ENCODE measurements at places on chromosomes 7 and 10. TPM values are rescaled to one million over a fixed set of nuclear protein-coding genes. Genes with fewer than 3 reads are reported as not detected.

- DNase-seq, result no peak
Observed at GRCh38 chr10:21020545-21020944, 123.4 kb upstream of the NEBL start.

GRCh38 chr10:76161301-76161582, 729.8 kb downstream of the LRMDA start:
- no peak for DNase-seq

GRCh38 chr7:92685136-92686042, 95.2 kb upstream of the FAM133B start:
- no peak for DNase-seq

DNA sequence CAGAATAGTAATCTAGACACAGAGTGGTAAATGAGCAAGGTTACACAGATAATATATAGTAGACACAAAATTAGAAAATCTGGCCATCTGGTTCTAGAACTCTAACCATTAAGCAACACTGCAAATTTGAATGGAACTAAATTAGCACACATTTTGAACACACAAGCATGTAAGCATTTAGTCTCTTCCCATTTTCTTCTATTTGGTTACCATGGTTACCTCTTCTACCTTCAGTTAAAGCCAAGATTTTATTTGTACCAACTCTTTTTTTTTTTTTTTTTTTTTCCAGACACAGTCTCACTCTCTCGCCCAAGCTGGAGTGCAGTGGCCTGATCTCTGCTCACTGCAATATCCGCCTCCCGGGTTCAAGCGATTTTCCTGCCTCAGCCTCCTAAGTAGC, 790.5 kb downstream of the MAGI2 start:
- no peak for DNase-seq

DNA sequence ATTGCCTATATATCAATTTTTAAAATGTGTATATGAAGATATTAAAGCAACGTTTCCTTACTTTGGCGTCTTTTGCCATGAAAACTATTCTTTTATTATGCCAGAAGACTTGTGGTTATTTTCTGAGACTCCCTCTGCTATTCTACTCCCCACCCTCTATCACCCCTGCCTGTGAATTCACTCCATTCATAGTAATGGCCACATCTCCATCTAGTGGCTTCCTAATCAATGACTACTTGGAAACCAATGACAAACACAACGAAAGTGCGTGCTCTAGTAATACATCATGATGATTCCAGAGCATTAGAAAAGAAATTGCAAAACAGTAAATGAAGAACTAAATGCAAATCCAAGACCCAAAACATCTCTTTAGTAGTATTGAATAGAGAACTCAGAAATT, 186.7 kb upstream of the HGF start:
- no peak for DNase-seq

GRCh38 chr10:100890673-100891317, 22.0 kb upstream of the SLF2 start:
- no peak for DNase-seq

DNA sequence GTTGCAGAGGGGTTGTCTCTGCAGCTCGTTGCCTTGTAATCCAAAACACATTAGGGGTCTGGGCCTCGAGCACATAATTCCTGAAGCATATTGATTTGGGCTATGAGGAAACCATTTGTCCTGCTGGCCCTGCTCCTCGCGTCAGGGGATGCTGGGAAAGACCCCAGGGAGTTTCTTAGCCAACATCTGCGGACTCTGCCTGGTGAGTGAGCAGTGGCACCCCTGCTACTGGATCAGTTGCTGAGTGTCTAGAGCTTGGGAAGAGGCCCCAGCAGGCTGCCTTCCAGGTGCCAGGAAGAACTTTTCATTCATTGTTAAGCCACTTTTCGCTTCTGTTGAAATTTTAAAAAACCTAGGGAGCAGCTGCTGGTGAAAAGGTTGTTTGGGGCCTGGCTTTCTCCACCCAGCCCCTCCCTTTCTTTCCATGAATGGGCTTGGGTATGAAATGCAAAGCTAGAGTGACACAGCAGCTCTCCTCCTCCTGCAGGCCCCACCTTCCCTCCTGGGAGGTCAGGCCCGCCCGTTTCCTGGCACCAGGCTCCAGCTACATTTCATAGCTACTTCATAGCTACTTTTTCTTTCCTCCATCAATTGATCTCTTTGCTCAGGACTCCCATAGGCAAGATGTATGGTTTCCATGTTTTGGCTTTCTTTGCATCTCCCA, 26.8 kb downstream of the TACR2 start:
- no peak for DNase-seq

GRCh38 chr7:74343281-74344131, 54.3 kb downstream of the CLIP2 start:
- no peak for DNase-seq

DNA sequence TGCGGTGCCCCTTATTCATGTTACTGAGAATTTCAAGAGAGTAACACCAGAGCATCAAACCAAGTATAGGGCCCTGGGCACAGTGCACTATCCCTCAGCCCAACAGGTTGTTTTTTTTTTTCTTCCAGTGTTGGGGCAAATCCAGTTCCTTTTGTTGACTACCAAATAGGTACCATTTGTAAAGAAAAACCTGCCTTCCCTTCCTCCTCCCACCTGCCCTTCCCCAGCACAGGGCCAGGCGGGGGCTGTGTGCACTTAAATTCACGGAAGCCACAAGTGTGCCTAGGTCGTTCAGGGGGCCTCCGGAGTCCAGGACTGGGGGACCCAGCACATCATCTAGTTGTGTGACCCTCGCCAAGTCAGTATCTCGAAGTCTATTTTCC, 595 bp upstream of the SFXN4 start:
- DNase-seq, result no peak

DNA sequence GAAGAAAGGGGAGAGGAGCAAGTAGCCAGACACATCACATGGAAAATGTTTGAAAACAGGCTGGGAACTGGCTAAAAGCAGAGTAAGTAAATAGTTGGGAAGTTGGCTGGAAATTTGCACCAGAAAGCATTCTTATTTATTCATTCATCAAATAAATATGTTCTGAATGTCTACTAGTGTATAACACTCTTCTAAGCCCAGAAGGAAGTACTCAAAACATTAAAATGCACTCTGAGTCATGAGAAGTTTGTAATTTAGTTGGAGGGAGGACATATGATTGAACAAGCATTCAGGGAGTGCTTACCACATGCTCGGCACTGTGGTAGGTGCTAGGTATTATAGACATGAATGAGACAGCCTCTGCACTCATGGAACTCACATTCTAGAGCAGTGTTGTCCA, 37.0 kb upstream of the CNNM1 start:
- no peak for DNase-seq

- DNase-seq, result peak; percentile 79
Observed at GRCh38 chr7:156764016-156764669, 123.6 kb downstream of the RNF32 start.

DNA sequence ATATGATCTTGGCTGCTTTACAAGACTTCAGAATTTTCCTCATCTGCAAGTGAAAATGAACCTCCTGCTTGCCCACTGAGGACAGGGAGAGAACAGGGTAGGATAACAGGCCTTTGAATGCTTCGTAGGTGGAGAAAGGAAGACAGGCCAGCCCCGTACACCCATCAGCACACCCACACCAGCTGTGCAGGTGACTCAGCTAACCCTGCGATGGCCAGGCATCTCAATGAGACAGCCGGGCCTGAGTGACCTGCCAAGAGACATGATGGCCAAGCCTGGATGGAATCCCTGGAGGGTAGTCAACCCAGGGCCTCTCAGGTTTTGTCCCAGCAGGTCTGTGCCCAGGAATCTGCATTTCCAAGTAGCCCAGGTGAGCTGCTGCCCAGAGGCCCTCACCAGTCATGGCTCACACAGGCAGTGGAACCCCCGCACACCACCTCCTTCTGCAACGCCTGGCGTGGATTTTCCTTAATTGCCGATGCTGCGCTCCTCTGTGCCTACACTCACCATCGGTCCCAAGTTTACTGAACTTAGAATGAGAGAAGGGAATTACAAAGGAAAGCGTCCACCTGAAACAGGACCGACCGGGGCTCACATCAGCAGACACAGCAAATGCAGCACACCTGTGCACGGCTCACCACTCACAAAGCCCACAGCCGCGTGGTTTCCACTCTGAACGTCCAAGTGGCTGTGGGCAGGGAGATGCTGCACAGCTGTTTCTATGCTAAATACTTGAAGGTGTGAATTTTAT, 163.7 kb downstream of the DIP2C start:
- DNase-seq, result peak; percentile 50

DNA sequence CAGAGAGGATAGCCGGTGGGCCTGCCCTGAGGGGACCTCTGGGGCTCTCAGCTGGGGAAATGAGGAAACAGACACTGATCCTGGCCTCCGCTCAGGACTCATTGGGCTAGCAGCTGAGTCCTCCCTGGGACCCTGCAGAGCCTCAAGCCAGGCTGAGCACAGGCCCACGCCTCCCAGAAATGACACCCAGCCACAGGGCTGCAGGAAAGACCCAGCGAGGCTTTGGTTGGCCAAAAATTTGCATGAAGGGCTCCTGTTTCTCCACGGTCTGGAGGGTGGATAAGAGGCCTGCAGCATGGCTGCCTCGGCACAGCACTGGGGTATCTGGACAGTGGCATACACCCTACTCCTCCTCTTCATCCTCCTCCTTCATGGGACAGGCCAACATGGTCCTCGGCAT, 60.4 kb downstream of the ZNF33B start:
- no peak for DNase-seq

- DNase-seq, result peak; percentile 64
Observed at GRCh38 chr10:127527891-127528290, 21.2 kb upstream of the NPS start.

DNA sequence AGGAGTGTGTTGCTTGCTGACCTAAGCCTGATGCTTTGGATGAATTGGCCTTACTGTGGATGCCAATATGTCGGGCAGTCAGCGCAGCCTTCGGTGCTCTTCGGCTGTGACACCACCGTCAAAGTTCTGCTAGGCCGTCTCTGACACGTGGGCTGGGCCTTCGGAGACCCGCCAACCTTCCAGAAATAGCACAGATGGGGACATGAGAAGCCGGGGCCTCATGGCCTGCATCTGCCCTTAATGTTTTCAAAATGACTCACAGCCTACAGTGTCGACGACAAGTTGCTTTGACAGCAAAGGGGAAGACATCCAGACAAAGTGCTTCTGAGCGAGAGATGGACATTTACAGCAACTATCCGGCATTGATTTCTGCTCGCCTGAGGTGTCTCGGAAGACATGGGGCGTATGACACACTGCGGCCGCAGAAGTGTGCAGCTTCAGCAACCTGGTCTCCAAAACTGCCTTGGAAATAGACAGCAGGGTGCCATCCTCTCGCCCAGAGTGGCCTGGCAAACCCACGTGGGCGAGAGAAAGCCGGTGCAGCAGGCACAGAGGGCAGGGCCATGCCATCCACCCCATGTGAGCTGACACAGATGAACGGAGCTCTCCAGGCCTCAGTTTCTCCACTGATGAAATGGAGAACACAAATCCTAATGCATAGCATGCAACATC, 94.0 kb upstream of the PPP2R2D start:
- peak; percentile 24 for DNase-seq

DNA sequence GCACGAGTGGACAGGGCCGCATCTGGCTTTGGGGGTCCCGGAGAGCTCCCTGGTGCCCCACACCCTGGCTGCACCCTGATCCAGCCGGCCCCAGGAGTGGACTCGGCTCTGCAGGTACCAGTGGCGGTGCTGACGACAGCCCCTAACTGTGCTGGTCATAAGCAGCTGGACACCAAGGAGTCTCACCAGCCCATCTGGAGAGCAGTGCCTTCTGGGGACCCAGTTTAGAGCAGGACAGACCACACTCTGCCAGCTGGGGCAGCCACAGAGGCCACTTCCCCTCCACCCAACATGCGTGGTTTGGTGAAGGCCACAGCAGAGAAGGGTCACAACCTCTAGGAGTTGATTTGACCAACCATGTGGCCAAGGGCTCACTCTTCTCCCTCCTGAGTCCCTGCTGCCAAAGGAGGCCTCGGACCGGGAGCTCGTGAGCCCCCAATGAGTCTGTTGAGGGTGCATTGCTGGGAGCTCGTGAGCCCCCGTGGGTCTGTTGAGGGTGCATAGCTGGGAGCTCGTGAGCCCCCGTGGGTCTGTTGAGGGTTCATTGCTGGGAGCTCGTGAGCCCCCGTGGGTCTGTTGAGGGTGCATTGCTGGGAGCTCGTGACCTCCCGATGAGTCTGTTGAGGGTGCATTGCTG, 16.0 kb upstream of the INPP5A start:
- DNase-seq, result no peak

GRCh38 chr7:68414631-68415425, 1183.4 kb upstream of the AUTS2 start:
- DNase-seq, result no peak

DNA sequence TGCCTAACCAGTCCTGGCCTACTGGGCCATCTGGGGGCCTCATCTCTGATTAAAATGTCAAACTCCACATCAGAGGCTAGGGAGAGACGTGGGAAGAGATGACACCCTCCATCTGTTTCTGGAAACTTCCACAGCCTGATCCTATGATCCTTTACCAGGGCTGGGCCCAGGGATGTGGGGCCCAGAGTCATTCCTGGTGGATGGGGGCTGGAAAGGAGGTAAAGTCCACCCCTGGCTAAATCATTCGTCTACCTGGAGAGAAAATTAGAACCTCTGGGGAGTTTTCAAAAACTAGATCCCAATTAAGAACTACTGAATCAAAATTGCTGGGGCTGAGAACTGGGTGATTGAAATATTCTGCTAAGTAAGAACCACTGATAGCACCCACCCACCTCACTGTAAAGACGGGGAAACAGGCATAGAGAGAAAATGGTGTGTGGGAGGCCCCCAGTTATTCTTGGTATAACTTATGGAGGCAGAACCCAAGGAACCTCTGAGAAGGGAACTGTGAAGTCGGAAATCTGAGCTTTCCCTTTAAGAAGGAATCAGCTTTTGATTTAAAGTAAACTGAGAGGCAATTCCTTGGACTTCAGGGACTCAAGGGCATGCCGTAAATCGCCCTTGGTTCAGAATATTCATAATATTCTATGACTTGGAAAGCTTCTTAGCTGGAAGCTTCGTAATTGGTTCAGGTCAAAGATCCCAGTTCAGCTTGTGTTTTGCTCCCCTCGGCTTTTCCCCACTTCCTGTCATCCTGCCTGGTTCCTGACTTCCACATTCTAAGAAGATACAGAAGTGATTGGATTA, 53.1 kb downstream of the PRKAG2 start:
- DNase-seq, result no peak

- no peak for DNase-seq
Observed at GRCh38 chr10:110885932-110886674, 14.4 kb downstream of the PDCD4 start.

GRCh38 chr7:156055206-156055822, 243.1 kb upstream of the SHH start:
- no peak for DNase-seq

- DNase-seq, result no peak
Observed at GRCh38 chr7:133540096-133540860, 287.4 kb downstream of the EXOC4 start.

The IDE gene
- 28.5 TPM for total RNA-seq

The SEMA3A gene
- 17.9 TPM for total RNA-seq

The GIMAP1 gene
- 1.6 TPM for total RNA-seq

The VSTM4 gene
- 10.9 TPM for total RNA-seq

The SPAG6 gene
- total RNA-seq, result 5.2 TPM

The SYCE1 gene
- 17.6 TPM for total RNA-seq

The GIMAP5 gene
- total RNA-seq, result 11.0 TPM

The SPDYE8 gene
- not detected for total RNA-seq

Data from dorsolateral prefrontal cortex (tissue), 122 donors.